ENCODE measurements at places on chromosomes 1 and 21.

DNA sequence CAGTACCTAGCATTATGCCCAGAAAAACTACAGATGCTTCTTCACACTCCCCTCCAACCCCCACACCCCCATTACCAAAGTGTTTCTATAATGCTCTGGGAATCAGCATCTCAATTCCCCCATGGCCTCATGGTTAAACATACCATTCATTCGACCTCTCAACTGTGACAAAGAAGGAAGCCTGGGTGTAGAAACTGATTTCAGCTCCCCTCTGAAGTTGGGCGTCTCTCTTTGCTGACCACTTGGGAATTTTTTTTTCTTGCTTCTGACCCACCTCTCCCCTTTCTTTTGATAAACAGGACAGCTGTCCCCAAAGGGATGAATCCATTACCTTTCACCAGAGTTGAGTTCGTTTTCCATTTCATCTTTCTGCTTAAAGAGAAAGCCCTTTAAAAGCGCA lies 116.4 kb upstream of the HOOK1 start:
- no peak for DNase-seq

DNA sequence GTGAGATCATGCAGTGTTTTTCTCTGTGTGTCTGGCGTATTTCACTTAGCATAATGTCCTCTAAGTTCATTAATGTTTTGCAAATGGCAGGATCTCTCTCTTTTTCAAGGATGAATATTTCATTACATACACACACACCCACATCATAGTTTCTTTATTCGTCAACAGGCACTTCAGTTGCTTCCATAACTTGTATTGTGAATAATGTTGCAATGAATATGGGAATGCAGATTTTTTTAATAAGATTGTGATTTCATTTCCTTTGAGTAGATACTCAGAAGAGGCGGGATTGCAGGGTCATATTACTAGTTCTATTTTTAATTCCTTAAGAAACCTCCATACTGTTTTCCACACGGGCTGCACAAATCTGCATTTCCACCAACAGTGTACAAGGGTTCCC lies 134.0 kb downstream of the CLEC20A start:
- DNase-seq: no peak

GRCh38 chr1:199138061-199138460 lies 499.2 kb downstream of the PTPRC start:
- no peak for DNase-seq

- no peak for DNase-seq
These were observed 92.4 kb upstream of the PGBD5 start for GRCh38 chr1:230518511-230518910.

- no peak for DNase-seq
These were observed 16.7 kb downstream of the SLC6A9 start for GRCh38 chr1:44014365-44015104.

DNA sequence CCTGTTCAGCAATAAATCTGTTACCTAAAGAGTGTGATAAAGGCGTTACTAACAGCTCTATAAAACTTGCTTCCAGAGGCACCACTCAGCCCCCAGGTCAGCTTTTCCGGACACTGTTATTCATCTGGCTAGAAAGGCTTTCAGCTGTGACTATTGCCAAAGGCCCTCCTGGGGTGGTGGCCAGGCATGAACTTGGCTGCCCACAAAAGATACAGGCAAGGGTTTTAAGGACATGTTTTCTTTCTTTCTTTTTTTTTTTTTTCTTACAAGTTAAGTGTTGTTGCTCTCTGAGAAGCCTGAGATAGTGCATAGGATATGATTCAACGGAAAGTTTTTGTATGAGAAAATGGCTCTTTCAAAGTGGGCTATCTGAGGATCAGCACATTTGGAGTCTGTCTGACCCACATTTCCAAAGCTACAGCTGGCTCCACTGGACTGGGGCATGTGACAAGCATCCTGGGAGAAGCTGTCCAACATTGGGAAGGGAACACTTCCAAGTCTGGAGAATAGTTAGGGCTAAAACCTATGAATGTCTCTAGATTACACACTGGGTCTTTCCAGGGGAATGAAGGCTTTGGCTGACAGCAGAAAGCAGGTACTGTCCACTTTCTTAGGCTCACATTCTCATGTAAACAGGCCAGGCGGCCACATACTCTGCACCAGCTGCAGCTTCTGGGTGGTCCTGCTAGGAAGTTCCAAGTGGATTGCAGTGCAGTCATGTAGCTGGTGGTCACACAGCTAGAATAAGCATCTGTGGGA lies 639.7 kb downstream of the LMO4 start:
- DNase-seq: no peak

GRCh38 chr1:112744009-112744578 lies 29.0 kb upstream of the PPM1J start:
- no peak for DNase-seq

DNA sequence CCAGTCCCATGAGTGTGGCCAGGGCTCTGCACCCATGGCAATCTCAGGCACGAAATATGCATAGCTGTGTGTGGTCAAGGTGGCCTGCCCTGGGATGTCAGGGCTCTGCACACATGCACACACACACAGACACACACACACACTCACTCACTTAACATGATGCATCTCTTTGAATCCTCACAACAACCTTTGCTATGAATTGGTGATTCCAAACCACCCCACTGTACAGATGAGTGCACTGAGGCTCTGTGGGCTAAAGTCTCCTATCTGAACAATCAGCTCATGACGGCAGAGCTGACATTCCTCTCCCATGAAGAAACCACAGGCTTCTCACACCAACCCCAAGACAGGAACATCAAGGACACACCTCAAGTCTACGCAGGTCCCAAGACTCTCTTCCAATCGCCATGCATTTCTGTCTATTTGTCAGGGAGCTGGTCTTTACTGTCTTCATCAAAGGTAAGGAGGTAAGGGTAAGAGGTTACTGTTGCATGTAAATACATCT lies 131.6 kb downstream of the ETS2 start:
- no peak for DNase-seq

DNA sequence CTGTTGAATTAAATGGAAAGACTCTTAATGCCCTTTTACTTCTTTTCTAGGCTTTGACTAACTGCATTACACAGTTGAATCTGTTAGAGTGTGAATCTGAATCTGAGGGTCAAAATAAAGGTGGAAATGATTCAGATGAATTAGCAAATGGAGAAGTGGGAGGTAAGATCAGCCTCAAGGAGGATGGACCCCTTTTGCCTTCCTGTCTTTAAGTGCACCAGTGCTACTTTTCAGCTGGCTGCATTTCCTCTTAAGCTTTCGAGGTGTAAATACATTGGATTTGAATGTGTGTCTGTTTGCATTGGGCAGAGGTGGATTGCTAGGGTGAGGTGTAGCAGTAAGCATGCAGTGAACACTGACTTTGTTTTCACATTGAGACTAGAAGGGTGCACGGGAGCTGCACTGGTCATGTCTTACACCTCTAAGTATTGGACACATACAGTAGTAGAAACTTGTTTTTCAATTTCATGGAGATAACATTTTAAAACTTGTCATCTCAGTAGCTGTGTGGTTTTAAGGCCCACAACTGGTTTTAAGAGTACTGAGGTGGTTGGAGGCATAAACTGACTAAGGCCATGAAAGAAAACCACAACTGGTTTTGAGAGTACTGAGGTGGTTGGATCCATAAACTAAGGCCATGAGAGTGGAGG lies 35.4 kb downstream of the MIA3 start:
- DNase-seq: no peak

GRCh38 chr1:30088594-30088993 lies 634.8 kb downstream of the MATN1 start:
- no peak for DNase-seq

- peak; percentile 85 for DNase-seq
These were observed 99.4 kb downstream of the KCNJ15 start for GRCh38 chr21:38355992-38356781.

DNA sequence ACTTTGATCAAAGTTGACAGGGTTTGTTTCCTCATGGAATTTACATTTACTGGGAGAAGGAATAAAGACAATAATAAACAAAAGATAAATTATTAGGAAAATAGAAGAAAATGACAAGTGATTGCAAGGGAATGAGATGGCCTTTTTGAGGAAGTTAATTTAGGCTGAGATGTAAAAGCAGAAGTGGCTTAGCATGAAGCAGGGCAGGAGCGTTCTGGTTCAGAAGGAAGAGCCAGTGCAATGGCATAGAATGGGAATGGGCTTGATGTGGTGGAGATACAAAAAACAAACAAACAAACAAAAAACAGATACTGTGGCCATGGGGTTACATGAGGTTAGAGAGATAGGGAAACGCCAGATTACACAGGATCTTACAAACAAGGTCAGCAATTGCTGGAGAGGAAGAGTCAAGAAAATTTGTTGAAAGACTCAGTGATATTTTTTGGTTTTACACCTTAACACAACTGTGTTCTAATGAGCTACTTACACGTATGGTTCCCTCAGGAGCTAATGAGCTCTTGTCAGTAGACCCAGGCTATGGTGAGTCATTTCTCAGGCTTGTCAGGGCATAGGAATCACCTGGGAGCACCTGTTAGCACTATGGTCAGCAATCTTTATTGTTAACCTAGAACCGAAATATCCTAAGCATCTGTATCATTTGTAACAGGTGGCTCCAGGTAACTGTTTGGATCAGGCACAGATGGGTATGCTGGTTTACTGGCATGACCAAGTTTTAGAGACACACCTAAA lies 8.7 kb upstream of the CADM3 start:
- DNase-seq: no peak

GRCh38 chr1:244231193-244231571 lies 180.1 kb downstream of the ZBTB18 start:
- no peak for DNase-seq

GRCh38 chr1:217343907-217344306 lies 287.0 kb downstream of the GPATCH2 start:
- DNase-seq: no peak

DNA sequence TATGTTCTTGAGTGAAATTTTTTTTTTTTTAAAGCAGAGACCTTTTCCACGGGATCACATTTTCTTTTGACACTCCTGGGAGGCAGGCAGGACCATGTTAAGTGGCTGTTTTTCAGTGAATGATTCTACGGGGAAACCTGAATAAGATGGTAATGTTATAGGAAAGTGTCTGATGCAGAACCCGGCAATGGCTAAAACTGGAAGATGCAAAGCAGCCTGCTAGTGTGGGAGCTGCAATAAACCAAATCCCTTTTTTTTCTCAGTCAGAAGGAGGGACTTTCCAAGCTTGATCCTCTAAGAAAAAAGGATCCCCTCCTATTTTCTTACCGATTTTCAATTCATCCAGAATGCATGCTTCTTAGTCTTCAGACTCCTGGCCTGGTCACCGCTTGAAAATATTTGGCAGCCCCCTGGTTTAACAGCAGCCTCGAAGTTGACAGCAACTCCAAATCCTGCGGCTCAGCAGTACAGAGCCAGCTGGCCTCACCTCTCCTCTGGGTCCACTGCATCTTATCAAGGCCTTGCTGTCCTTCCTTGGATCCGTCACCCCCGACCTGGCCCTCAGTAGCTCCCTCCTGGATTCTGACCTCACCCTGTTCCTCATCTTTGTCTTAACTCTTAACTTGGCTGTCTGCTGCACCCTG lies 5.6 kb downstream of the MX2 start:
- no peak for DNase-seq

DNA sequence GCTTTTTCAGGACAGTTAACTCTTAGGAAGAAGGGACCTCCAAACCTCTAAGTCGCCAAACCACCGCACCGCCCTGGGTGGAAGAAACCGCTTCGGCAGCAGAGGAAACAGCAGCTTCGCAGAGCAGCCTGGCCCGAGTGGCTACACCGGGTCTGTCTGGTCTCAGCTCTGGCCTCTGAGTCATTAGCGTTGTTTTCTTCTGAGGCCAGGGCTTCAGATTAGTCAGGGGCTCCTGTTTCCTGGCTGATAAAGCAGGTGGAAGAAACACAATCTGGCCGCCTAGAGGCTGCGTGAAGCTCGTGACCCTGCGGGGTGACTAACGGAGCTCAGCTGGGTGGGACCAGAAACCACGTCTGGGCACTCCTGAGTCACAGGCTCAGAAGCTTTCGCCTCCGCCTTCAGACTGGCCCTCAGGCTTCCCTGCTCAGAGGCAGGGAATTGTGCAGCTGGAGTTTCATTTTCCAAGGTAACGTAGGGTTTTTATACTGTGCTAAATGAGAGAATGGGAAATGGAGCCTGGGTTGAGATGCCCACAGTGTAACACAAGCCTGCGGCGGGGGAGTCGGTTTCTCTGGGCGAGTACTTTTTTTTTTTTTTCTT lies 44.9 kb downstream of the CHAF1B start:
- no peak for DNase-seq

GRCh38 chr1:244449936-244450508 lies 1.7 kb downstream of the ADSS2 start:
- DNase-seq: no peak

GRCh38 chr21:42524341-42525028 lies 10.8 kb downstream of the SLC37A1 start:
- DNase-seq: no peak

GRCh38 chr1:101438359-101438758 lies 201.5 kb downstream of the S1PR1 start:
- no peak for DNase-seq

GRCh38 chr1:117967477-117967876 lies 37.9 kb downstream of the WDR3 start:
- DNase-seq: no peak

DNA sequence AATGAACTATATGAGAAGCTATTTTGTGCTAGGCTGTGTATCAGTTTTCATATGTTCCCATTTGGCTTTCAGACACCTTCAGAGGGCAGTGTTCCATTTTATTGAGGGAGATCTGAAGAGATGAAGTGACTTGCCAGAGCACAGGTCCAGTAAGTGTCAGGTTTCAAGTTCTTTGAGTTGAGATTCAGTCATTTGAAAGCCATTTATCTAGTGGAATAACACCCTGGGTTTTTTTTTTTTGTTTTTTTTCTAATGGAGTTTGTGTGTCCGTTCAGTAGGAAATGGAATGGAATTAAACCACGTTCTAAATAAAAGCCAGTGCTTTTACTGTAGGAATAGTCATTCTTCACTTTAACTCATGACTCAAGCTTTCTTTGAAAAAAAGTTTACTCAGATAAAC lies 652.9 kb upstream of the USP24 start:
- DNase-seq: no peak

DNA sequence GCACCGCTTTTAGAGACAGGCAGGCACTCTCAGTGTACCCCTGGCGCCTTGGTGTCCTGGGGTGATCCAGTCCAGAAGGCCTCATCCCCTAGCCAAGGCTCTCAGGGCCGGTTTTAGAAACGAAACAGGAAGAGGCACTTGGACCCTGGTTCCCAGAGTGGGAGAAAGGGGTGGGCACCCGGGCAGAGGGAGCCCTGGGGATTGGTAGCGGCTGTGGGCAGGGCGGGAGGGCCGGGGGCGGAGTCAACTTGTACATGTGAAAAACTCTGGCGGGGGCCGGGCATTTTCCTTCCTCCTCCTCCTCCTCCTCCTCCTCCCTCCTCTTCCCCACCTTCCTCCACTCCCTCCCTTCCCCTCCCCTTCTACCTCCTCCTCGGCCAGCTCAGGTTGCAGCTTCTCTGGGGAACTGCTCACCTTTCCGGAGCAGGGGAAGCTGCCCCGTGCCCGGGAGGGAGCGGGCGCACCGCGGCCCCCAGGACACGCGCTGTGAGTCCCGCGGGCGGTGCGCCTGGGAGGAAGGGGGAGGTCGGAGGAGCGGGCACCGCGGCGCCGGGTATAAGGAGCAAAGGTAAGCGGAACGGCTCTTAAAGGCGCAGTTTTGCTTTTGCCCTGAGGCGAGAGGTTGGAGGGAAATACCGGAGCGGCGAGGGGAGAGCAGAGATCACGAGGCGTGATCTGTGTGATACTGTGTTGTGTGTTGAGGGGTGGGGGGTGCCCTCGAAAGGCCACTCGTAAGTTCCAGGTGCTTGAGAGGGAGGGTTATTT lies at the start of gene CDK18:
TSS of gene CDK18 (plus strand) at position 359 of the 765 bp plus-strand sequence. CDS start 18,499 bp downstream, outside the sequence.
- peak; percentile 73 for DNase-seq

GRCh38 chr1:197715806-197716205 lies 59.5 kb downstream of the DENND1B start:
- DNase-seq: no peak

- DNase-seq: no peak
These were observed 34.9 kb downstream of the SEC16B start for GRCh38 chr1:177934927-177935326.

All from liver (tissue), 10 donors.